Activated naive CD8-positive, alpha-beta T cell treated with anti-CD3 and anti-CD28 coated beads, Interleukin-2, amount 10 ng/mL, durations not matched to agents 7 days and 5 days (primary cell): ENCODE measurements at places on chromosomes 13 and 19. TPM values are rescaled to one million over a fixed set of nuclear protein-coding genes. Genes with fewer than 3 reads are reported as not detected.

The NDUFB7 gene
- total RNA-seq: 90.7 TPM

The IFNL3 gene
- total RNA-seq: not detected

The CRLF1 gene
- not detected for total RNA-seq

- DNase-seq: no peak
Observed at GRCh38 chr13:42173789-42174343, 98.1 kb upstream of the AKAP11 start.

- DNase-seq: no peak
Observed at GRCh38 chr13:100382785-100383184, 205.8 kb downstream of the GGACT start.

DNA sequence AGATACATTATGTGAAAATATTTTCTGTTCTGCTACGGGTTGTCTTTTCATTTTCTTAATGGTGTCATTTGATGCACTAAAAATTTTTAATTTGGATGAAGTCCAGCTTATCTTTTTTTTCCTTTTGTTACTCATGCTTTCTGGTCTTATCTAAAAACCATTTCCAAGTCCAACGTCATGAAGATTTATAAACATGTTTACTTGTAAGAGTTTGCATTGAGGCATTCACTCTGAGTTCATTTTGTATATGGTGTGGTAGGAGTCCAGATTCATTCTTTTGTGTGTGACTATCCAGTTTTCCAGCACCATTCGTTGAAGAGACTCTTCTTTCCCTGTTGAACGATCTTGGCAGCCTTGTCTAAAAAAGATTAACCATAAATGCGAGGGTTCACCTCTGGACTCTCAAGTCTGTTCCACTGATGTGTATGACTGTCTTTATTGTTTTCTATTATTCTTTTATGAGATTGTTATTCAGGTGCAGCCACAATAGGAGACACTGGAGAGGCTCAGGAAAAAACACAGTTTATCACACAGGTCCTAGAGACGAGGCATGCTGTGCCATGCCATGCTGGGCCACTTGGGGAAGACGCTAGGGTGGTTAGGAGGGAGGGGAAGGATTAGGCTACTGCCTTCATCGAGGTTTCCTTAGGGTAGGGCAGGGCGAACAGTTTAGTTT lies 35.0 kb downstream of the NAA16 start:
- no peak for DNase-seq

DNA sequence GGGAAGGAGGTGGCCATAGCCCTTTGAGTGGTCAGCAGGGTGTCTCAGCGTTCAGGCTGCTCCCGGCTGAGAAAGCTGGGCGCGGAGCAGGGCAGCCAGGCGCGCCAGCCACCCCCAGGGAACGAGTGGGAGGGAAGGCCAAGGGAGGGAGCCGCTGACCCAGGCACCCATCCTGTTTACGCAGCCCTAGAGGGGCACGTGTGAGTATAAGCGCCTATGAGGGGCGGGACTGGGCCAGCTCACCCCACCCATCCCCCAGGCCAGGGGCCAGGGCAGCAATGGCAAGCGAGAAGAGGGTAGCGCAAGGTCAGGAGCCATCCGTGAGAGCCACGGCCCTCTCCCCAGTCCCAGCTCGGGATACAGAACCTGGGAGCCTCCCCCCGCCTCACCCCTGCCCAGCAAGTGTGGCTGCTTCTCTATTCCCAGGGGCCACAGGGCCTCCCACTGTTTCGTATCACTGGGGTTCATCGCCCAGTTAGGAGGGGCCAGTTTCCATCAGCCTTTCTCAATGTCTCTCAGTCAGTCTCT lies 897 bp upstream of the DMKN start:
- no peak for DNase-seq

DNA sequence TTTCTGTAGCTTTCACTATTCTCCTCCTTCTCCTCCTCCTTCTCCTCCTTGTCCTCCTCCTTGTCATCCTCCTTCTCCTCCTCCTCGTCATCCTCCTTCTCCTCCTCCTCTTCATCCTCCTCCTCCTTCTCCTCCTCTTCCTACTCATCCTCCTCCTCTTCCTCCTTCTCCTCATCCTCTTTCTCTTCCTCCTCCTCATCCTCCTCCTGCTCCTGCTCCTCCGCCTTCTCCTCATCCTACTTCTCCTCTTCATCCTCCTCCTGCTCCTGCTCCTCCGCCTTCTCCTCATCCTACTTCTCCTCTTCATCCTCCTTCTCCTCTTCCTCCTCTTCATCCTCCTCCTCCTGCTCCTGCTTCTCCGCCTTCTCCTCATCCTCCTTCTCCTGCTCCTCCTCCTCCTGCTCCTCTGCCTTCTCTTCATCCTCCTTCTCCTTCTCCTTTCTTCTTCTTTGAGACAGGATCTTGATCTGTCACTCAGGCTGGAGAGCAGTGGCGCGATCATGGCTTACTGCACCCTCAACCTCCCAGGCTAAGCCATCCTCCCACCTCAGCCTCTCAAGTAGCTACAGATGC lies 36.3 kb downstream of the TRPM4 start:
- DNase-seq: no peak

DNA sequence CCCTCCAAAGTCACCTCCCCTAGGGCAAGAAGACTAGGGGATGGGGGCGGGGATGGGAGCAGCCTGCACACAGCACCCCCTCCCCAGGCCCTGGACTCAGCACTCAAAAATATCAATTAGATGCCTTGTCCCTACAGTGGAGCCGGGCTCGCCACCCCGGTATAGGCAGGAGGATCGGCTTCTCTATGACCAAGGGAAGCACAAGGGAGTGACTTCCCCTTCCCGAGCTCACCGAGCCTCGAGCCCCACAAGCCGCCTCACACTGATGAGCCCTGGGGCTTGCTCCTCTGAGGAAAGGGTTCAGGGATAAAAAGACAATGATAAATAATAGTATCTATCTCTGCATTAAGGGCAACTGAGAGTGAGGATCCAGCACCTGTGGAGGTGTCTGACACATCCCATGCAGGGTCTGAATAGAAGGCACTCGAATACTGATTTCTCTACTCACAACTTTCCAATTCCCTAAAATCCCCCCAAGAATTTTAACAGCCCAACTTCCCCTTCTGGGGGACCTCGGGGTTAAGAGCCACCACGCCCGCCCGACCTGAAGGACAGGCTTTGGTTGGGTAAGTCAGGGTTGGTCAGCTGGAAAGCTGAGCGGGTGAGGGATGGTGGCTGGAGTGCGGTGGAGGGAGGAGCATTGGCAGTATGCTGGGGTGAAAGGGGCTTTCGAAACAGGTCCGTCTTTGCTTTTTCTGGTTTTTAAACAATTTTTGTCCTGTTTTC lies 51.3 kb downstream of the STK24 start:
- DNase-seq: no peak

GRCh38 chr13:47826471-47826870 lies 174.6 kb downstream of the SUCLA2 start:
- no peak for DNase-seq

DNA sequence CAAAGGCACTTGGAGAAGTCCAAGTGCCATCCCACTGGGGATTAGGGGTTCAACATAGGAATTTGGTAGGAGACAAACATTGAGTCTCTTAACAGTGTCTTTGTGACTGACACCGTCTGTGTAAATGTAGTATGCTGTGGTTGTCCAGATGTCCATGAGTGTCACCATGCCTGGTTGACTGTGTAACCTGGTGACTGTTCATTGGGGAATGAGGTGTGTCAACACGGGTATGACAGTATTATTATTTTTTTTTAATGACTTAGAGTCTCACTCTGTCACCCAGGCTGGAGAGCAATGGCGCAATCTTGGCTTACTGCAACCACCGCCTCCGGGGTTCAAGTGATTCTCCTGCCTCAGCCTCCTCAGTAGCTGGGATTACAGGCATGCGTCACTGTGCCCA lies 16.2 kb downstream of the PKN1 start:
- DNase-seq: no peak

DNA sequence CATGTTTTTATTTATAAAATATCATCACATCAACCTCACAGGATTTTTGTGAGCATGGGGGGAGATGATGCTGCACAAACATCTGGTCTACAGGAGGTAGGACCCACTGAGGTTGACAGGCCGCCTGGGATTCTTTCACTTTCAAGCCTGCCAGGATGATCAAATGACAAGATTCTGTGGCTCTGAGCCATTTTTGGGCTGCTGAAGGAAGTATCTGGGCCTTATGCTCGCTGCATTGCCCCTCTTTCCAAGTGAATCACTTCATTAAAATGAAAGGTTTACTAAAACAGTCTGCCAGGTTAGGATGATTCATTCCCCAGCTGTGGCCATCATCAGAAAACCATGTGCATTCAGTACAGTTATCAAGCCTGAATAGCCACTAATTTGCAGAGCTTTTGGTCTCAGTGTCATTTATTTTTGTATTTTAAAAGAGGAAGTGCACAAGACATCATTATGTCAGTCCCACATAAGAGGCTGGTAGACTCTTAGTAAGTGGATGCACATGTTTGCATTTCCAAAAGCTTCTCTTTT lies 34.4 kb downstream of the STARD13 start:
- no peak for DNase-seq

DNA sequence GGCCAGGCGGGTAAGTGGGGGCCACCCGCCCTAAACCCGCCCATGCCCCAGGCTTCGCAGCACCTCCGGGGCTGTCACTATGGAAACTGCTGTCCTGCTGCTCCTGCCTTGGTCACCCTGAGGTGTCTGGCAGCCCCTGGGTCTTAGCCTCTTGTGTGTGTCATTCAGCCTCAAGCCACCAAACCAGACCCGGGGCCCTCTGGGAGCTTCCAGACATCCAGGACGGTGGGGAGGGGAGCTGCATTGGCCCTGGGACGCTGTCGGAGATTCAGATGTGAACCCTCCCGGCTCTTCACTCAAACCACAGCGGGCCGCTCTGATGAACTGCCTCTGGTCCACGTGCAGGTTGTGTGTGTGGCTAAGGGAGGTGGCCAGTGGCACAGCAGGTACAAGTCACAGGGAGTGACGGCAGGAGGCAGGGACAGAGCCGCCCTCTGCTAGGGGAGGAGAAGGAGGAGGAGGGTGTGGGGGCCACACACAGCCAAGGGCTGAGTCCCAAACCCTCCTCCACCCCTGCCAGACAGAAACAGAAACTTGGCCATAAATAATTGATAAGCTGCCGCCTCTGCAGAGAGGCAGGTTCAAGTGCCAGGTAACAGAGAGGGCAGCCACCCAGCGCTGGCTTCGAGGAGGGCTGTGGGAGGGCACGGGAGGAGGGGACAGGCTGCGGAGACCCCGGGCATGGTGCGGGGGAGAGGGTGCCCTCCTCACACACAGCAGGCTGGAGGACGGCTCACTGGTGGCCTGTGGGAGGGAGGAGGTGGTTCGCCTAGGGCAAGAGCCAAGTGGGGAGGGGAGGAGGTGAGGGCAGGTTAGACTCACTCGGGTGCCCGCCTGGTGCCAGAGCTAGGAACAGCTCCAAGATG lies 8.0 kb downstream of the NANOS3 start:
- DNase-seq: no peak
